Foreskin keratinocyte (primary cell): ENCODE measurements at places on chromosomes 2 and 18.

GRCh38 chr2:67225287-67225973 lies 171.7 kb upstream of the ETAA1 start:
- DNase-seq: no peak

GRCh38 chr2:101291973-101292372 lies 16.5 kb downstream of the RNF149 start:
- DNase-seq: no peak

- peak; percentile 39 for DNase-seq
These were observed 354.6 kb upstream of the SETBP1 start for GRCh38 chr18:44325903-44326635.

- DNase-seq: no peak
These were observed 207.4 kb upstream of the NRP2 start for GRCh38 chr2:205474741-205475415.

DNA sequence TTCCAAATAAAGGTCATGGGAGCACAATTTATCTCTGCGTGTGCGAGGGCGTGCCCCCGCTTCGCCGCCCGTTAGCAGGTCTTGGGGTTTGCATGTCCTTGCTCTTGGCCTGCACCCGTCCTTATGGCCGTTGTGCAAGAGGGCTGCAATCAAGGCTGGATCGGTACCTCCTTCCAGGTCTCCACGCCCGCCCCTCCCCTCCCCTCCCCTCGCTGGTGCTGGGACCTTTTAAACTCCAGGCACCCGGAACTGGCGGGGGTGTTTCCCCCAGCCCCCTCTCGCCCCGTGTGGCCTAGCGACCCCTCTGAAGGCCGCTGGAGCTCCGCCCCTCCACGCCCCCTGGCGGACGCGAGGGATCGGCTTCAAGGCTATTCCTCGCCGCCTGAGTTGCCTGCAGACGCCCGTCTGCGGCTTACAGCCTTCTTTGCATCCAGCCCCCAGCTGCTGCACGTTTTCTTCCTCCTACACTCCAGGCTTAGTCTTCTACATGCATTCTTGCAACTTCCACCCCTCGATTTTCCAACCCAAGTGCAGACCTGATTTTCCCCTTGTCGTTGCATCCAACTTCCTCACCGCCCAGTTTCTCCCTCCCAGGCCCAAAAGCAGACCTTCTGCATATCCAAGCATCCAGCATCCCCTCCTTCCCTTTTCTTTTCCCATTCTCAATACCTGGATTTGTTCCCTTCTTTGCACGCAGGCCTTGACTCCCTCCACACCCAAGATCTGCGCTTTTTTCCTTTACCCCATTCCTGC lies 577 bp downstream of the IDH1 start:
- DNase-seq: peak; percentile 67

GRCh38 chr2:175690113-175690837 lies 311.8 kb downstream of the LNPK start:
- peak; percentile 54 for DNase-seq
